ENCODE measurements at places on chromosomes 2 and 18. TPM values are rescaled to one million over a fixed set of nuclear protein-coding genes. Genes with fewer than 3 reads are reported as not detected.

OBSL1 gene
- 94.5 TPM for total RNA-seq

GAREM2 gene
- total RNA-seq = 1.7 TPM

MAPRE2 gene
- 12.4 TPM for total RNA-seq

CFLAR gene
- total RNA-seq = 54.7 TPM

All from pancreas (tissue), 10 donors.